Gastrocnemius medialis (tissue), 4 donors: ENCODE measurements at places on chromosomes 2 and 18. TPM values are rescaled to one million over a fixed set of nuclear protein-coding genes. Genes with fewer than 3 reads are reported as not detected.

DNA sequence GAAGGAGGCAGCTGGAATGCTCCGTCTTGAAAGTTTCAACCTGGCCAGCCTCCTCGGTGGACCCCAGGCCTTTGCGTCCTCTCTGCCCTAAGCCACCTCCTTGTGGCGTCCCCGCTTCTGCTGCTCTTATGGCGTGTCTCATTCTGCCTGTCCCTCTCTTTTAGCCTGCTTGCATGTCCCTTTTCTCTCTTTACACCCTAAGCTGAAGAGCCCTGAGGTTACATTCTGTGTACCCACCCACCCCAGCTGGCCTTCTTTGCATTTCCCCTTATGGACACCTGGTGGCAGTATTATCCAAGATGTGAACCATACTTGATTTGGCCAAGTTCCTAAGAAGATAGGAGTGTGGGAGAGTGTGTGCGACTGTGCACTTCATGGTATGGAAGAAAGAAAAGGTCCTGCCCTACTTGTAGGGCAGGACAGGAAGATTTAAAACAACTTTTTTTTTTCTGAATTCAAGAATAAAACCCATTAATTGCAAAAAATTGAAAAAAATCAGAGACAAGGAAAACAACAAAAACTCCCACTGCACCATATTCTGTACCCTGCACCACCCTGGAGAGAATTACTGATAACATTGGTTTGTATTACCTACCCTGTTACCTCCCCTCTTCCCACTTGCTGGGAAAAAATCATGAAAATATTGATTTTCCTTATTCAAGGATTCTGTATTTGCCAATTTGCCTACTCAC is 77.4 kb downstream of the DYSF start:
- DNase-seq: peak; percentile 21

GRCh38 chr2:170084820-170085491 is 93.0 kb upstream of the MYO3B start:
- DNase-seq: no peak

Gene FKBP1B
- total RNA-seq: 2.9 TPM

- no peak for DNase-seq
Observed at GRCh38 chr2:214575030-214575429, 164.2 kb downstream of the VWC2L start.

Gene BCL11A
- 0.04 TPM for total RNA-seq
